ENCODE measurements at places on chromosomes 12 and 14.

- peak; percentile 23 for DNase-seq
These were observed 10.3 kb upstream of the FERMT2 start for GRCh38 chr14:52961060-52961639.

DNA sequence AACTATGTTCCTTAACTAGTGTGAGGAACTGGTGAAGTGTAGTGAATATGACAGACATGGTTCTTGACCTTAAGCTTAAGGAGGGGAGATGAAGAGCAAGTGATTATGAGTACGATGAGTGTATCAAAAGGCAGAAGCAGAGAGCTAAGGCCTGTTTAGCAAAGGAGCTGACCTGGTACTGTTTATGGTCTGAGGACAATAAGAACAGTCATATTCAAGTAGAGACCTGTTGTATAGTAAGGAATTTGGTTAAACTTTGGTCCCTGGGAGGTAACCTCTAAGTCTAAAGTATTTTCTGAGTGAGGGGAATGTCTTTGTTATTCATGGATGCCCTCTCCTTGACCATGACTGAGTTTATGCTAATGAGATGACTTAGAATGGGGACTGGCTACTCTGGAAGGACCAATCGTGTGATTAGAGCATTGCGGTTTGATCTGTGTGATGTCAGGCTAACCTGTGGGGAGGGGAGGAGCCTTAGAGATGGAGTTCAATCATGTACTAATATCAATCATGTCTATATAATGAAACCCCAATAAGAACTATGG is 389.3 kb downstream of the BMP4 start:
- DNase-seq = no peak

- no peak for DNase-seq
These were observed 3.4 kb downstream of the PTCSC3 start for GRCh38 chr14:36173161-36173560.

DNA sequence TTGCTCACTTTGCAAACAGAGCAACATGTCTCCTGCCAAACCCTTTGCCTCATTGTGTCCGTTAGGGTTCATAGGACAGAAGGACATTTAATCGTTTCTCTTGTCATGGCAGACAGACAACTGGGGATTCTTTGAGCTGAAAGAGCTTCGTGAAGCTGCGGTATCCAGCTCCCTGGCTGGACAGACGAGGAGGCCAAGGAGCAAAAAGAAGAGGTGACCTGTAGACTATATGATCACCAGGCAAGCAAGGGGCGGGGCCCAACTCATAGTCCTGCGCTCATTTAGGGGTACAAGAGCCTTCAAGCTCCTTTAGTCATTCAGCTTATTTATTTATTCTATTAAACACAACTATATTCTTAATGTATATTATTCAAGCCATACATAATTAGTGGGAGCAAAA is 66.8 kb upstream of the VRK1 start:
- no peak for DNase-seq

- no peak for DNase-seq
These were observed 711 bp downstream of the MARS1 start for GRCh38 chr12:57488402-57489156.

DNA sequence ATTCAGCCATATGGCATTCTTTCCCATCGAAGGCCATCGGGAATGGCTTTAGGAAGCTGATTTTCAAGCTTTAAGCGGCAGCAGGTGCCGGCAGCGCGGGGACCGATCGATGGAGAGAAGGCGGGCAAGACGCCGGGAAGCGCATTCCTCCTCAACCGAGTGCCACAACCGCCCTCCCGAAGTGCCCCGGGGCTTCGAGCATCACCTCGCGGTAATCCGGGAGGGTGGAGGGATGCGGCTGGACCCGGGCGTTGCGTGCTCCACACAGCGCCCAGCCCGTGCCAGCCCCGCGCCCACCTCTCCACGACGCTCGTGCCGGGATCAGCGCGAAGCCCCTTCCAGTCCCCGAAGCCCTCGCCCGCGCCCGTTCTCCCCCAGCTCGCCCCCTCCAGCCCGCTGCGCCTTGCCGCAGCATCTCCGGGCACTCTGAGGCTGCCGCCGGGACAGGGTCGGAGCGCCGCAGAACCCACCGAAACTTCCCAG is 3.2 kb downstream of the USP44 start:
- no peak for DNase-seq

- peak; percentile 37 for DNase-seq
These were observed 21.3 kb downstream of the TBX3 start for GRCh38 chr12:114662512-114663177.

DNA sequence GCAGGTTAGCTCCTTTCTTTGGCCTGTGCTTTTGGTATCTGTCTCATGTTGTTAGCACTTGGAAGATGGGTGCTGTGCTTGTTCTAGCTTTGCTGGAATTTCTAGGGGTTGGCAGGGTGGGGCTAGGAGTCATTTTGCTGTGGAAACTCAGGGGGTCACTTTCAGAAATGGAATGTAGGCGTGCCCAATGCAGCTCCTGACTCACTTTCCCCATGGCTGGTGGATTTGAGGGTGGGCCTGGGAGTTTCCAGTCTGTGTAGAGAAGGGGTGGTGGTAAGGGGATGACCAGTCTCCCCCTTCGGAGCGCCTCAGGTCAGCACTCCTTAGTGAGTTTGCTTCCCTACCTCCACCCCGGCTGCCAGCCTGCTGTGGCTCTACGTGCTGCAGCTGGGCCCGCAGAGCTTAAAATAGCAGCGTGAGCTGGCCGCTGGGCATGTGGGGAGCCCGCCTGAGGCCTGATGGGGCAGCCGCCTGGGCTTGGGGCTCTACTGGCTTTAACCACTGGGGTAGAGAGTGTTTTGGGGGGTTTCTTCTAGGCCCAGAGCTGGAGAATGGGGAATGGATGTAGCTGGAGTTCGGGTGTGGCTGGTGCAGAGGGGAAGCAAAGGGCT is 108.2 kb downstream of the TSPAN9 start:
- DNase-seq = no peak

DNA sequence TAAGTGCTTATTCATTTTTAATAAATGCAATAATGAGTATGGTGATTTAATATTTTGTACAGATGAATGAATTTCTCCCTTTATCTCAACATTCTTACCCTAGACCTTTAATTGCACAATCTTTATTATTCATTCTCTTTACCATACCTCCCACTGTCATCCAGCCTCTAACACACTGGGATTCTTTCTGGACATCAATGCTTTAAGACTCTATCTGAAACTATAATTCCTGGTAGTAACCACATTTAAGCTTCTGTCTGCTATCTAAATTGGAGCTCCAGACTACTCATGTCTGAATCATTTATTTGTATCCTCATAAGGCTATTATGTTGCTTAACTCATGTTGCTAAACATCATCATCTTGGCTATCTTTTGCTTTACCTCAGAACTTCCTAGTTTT is 270.2 kb downstream of the ALG10B start:
- DNase-seq = no peak

DNA sequence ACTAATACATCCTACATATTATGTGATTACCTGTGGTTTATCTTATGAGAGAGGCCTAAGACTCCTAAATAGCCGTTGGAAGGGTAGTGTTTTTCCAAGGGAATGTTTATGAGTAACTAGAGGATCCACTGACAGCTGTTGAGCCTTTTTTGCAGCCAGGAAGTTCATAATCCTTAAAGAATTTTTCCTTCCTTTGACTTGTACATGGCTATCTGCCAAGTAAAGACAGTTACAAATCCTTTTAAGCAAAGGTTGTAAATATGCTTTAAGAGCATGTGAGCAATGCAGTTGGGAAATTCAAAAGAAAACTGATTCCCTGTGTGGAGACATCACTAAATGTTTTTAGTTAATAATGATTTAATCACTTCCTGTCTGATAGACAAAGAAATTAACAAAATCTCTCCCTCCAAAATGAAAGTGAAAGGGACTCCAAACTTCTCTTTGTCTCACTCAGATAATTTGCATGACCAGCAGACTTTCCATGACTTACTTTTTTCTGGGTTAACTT is 333.8 kb downstream of the PDZRN4 start:
- DNase-seq = no peak

- DNase-seq = no peak
These were observed 344.5 kb downstream of the TMTC2 start for GRCh38 chr12:83031196-83031595.

DNA sequence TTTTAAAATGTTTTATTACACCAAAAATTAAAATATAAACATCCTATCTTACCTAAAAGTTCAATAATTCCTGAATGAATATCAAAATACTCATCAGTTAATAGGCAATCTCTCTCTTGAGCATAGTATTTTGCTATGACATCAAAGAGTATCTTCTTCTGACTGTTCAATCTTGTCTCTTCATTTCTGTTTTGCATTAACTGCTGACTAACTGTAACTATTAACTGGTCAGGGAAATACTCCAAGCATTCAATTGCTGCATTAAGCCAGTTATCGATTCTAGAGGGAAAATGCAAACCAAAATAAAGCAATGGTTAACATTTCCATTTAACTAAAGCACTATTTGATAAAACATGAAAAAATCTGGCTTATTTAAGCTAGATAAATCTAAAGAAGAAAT is 13.4 kb downstream of the DEPDC4 start:
- DNase-seq = no peak

DNA sequence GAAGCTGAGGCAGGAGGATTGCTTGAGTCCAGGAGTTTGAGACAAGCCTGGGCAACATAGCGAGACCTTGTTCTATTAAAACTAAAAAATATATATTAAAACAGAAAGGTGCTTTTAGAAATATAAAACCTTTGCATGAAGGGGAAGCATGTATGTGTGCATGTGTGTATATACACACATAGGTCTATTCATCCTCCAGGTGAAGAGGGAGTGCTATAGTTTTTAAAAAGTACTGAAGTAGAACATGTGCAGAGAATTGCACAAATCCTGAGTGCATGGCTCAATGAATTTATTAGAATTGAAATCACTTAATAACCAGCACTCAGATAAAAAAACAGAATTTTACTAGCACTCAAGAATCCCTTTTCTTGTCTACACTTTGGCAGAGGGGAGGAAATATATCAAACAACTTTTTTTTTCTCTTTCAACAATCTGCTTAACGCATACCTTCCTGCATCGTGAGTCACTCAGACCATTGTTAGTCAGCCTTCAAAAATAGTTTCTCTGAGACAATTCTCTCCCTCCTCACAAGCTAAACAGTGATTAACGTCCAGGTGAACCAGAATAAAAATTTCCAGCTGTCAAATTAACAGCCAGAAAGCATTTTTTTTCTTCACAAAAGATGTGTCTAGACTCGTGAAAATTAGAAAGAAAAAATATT is 17.7 kb upstream of the NEDD1 start:
- DNase-seq = no peak
